ENCODE measurements at places on chromosomes 11 and 22.

DNA sequence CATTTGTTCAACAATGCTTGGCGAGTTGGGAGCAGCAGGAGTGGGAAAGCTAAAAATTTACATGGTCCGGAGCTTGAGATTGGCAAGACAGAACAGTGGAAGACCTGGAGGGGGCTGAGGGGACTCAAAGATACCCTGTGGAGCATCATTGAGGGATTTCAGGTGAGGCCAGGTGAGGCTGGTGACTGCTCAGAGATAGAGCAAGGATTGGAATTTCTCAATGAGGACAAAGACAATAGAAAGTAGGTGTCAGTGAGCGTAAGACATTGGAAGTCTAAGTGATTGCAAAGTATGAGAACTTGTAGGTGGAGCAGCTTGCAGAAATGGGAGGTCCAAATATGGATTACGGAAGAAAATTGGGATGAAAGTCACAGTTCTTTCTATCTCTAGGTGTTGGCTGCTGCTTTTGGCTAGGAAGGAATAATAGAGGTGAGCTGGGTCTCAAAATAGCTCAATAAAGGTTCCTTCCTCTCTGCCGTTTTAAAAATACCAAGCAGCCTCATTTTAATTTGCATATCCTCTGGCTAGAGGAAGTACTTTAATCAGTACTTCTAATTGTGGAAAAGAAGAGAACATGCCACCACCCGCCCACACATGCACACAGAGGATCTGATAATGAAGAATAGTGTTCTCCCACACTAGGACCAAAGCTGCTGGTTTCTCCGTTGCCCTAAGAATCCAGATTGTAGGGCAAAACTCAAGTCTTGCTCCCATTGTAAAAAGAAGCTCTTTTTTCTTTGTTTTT lies 41.8 kb upstream of the SORL1-AS1 start:
- H3K27ac ChIP-seq = peak overlapping the region; percentile 25
- H3K27me3 ChIP-seq = no peaks in the 10 kb centered on the region
- no peaks in the 10 kb centered on the region for H3K36me3 ChIP-seq
- H3K4me3 ChIP-seq = peak overlapping the region; percentile 7
- peak; percentile 66 for DNase-seq
- peaks cover 22% of the 10 kb centered on the region for H3K4me1 ChIP-seq

DNA sequence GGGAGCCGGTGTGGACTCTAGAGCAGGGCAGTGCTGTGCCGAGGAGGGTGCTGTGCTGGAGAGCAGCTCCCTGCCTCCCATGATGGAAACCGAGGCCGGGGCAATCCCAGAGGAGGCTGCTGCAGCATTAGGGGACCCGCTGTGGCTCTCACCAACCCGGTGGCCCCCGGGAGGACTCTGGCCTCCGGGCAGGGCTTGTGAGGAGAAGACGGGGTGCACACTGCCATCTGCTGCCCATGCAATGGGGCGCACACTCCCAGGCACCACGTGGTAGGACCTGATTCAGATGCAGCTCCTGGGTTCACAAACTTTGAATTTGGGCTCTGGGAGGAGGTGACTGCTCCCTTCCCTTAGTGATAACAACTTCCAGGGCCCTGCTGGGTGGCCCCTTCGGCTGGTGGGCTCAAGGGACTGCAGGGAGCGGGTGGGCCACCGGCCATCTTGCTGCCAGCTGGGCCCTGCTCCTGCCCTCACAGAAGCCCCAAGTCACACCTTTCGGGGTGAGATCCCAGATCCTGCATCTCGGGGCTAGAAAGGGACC lies 93.8 kb upstream of the FGF3 start:
- H3K27me3 ChIP-seq = peaks cover 79% of the 10 kb centered on the region
- peak; percentile 23 for DNase-seq
- H3K4me3 ChIP-seq = no peak overlapping the region
- no peak overlapping the region for H3K27ac ChIP-seq

DNA sequence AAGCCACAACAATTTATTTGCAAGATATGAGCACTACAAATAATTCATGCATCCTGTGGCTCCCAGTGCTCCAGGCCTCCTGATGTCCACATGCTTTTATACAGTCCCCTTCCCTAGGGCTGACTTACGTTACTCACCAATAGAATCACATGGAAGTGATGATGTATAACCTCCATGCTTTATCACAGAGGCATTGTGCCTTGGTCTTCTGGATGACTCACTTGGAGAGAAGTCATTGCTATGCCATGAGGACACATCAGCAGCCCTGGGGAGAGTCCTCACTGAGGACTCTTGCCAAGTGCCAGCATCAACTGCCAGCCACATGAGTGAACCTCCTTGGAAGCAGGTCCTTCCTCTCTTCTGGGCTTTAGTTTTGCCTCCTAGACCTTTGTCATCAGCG lies 22.0 kb upstream of the IGSF9B start:
- H3K27ac ChIP-seq = no peak overlapping the region
- H3K4me1 ChIP-seq = no peaks in the 10 kb centered on the region
- no peak overlapping the region for H3K4me3 ChIP-seq
- no peak for DNase-seq
- H3K27me3 ChIP-seq = no peaks in the 10 kb centered on the region

- H3K4me1 ChIP-seq = peaks cover 4% of the 10 kb centered on the region
- H3K27me3 ChIP-seq = no peaks in the 10 kb centered on the region
- no peak for DNase-seq
- no peak overlapping the region for H3K27ac ChIP-seq
- no peak overlapping the region for H3K4me3 ChIP-seq
Measured at GRCh38 chr11:33067294-33067693, 27.9 kb downstream of the TCP11L1 start.

DNA sequence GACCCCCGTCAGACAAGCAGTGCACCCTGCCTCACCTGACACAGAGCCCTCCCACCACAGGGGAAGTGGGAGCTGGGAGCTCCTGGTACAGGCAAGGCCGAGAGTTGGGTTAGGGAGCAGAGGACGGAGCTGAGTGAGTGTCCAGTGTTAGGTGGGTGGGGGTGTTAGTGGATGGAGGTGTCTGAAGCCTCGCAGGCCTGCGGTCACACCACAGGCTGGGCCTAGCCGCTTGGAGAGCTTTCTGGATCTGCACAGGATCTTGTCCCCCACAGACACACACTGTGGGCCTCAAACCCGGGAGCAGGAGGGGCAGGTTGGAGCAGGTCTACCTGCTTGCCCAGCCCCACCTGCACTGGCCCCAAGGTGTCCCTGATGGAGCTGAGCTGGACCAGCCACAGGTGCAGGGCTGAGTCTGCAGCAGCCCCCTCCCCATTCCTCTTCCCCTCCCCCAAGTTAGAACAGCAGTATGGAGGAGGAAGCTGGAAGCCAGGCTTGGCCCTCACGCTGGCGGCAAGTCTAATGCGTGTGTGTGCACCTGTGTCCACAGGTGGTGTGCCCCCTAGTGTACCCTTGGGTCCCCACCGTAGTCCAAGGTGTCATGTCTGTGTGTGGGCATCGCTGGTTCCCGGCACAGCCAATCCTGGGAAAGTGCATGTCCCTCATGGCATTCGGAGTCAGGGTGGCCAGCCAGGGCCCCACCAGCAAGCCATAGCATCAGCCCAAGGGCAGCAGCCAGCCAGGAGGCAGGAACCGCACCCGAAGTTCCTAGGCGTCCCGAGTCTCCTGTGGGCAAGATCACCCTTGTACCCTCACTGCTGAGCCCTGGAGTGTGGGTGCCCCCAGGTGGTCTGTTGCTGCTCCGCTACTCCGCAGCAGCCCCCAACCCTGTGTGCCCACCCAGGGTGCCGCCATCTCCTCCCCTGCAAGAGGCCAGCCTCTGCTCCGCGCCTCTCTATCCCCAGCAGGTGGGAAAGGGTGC lies 2.0 kb upstream of the GATD1 start:
- no peak for DNase-seq
- peaks cover 3% of the 10 kb centered on the region for H3K4me1 ChIP-seq

GRCh38 chr11:73288873-73289707 lies 17.0 kb downstream of the P2RY6 start:
- peak; percentile 57 for DNase-seq
- peaks cover 15% of the 10 kb centered on the region for H3K4me1 ChIP-seq
- H3K36me3 ChIP-seq = no peaks in the 10 kb centered on the region
- H3K27me3 ChIP-seq = no peaks in the 10 kb centered on the region
- peak overlapping the region; percentile 40 for H3K27ac ChIP-seq

- no peak for DNase-seq
- no peaks in the 10 kb centered on the region for H3K4me1 ChIP-seq
- H3K36me3 ChIP-seq = no peaks in the 10 kb centered on the region
- H3K27ac ChIP-seq = no peak overlapping the region
- H3K27me3 ChIP-seq = no peaks in the 10 kb centered on the region
Measured at GRCh38 chr22:21857481-21857914, 9.9 kb downstream of the MAPK1 start.

DNA sequence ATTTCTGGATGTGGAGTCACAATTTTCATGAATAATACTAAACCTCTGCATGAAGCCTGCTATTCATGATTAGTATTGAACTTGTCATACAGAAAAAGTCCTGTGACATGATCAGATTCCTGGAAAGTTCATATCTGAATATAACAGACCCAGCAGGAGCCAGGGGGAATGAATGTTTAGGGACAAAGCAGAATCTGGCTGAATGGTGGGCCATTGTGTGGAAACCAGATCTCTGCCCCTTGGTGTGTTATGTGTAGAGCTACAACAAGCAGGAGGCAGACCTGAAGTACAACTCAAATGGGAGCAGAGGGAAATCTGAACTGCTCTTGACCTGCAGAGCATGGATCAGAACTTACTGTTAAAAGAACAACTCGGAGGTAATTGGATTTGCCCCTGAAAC lies 30.3 kb downstream of the KREMEN1 start:
- no peak for DNase-seq
- no peaks in the 10 kb centered on the region for H3K27me3 ChIP-seq
- no peaks in the 10 kb centered on the region for H3K36me3 ChIP-seq
- no peak overlapping the region for H3K4me3 ChIP-seq

GRCh38 chr11:19872512-19873145 lies 160.0 kb downstream of the NAV2 start:
- no peak overlapping the region for H3K4me3 ChIP-seq
- DNase-seq = no peak
- no peaks in the 10 kb centered on the region for H3K4me1 ChIP-seq
- no peak overlapping the region for H3K27ac ChIP-seq

GRCh38 chr11:2467695-2468055 lies 22.9 kb downstream of the KCNQ1 start:
- H3K36me3 ChIP-seq = no peaks in the 10 kb centered on the region
- H3K27ac ChIP-seq = peak overlapping the region; percentile 89
- no peaks in the 10 kb centered on the region for H3K27me3 ChIP-seq
- DNase-seq = no peak
- H3K4me3 ChIP-seq = peak overlapping the region; percentile 26

- H3K4me1 ChIP-seq = no peaks in the 10 kb centered on the region
- H3K36me3 ChIP-seq = no peaks in the 10 kb centered on the region
- peak overlapping the region; percentile 13 for H3K4me3 ChIP-seq
- peak; percentile 46 for DNase-seq
- peaks cover 78% of the 10 kb centered on the region for H3K27me3 ChIP-seq
Measured at GRCh38 chr22:38454353-38455075, 485 bp downstream of the KCNJ4 start.

DNA sequence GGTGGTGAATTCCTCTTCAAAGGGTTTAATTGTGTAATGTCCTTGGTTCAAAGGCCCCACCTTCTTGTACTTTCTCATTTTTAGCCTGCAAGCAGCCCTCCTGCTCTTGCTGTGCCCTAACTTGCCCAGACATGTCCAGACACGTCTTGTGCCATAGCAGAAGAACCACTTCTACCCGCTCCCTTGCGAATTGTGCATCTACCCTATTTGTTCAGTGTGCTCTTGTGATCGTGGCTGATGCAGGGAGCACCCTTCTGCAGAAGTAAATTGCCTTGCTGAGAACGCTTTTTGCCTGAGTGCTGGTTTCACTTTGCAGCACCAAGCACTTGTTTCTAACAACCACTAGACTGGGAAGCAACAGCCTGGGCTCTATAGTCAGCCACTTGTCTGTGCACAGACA lies 249.4 kb downstream of the SBF2 start:
- H3K36me3 ChIP-seq = no peaks in the 10 kb centered on the region
- H3K4me3 ChIP-seq = no peak overlapping the region
- no peak for DNase-seq
- H3K27ac ChIP-seq = no peak overlapping the region
- H3K4me1 ChIP-seq = no peaks in the 10 kb centered on the region
- no peaks in the 10 kb centered on the region for H3K27me3 ChIP-seq

- no peak for DNase-seq
- no peaks in the 10 kb centered on the region for H3K4me1 ChIP-seq
- peaks cover 99% of the 10 kb centered on the region for H3K27me3 ChIP-seq
- H3K27ac ChIP-seq = no peak overlapping the region
- H3K36me3 ChIP-seq = no peaks in the 10 kb centered on the region
Measured at GRCh38 chr11:2277933-2278523, 7.6 kb upstream of the ASCL2 start.

DNA sequence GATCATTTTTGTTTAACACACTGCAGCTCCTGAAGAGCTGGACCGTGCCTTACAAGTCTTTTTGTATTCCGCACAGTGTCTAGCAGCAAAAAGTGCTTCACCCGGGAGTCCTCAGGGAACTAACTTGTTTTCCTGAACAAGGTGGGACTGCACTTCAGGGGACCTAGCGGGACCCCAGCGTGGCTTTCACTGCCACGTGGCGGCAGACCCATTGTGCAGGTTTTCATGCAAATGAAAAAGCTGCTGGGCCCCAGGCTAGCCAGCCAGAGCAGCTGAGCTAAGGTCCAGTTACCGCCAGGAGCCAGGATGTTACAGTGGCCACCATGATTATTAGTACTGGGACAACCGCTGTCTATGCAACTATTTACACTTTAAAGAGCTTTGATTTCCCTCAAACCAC lies 90.6 kb downstream of the FAR1 start:
- H3K4me3 ChIP-seq = no peak overlapping the region
- H3K27me3 ChIP-seq = no peaks in the 10 kb centered on the region
- DNase-seq = no peak

- no peaks in the 10 kb centered on the region for H3K4me1 ChIP-seq
- DNase-seq = no peak
- H3K27me3 ChIP-seq = no peaks in the 10 kb centered on the region
- H3K27ac ChIP-seq = no peak overlapping the region
Measured at GRCh38 chr22:43234264-43234988, 47.5 kb upstream of the TTLL12 start.

All from MM.1S (cell line).